ENCODE measurements at places on chromosomes 2 and 18.

DNA sequence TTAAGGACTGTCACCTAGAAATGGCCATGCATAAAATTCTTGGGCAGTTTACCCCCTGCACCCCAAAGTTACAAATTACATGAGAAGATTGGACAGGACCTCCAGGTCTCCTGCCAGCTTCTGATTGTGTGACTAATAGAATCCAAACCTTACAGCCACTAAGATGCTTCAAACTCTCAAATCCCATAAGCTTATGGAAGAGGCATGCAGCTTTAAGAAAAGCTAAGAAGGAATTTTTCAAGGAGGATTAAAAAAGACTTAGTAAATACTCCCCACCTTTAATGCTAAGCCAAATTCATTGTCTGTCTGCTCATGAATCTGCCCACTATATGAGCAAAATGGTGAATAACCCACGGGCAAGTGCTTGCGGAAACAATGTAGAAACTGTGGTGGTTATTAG, 86.3 kb downstream of the MAIP1 start:
- DNase-seq, result no peak

DNA sequence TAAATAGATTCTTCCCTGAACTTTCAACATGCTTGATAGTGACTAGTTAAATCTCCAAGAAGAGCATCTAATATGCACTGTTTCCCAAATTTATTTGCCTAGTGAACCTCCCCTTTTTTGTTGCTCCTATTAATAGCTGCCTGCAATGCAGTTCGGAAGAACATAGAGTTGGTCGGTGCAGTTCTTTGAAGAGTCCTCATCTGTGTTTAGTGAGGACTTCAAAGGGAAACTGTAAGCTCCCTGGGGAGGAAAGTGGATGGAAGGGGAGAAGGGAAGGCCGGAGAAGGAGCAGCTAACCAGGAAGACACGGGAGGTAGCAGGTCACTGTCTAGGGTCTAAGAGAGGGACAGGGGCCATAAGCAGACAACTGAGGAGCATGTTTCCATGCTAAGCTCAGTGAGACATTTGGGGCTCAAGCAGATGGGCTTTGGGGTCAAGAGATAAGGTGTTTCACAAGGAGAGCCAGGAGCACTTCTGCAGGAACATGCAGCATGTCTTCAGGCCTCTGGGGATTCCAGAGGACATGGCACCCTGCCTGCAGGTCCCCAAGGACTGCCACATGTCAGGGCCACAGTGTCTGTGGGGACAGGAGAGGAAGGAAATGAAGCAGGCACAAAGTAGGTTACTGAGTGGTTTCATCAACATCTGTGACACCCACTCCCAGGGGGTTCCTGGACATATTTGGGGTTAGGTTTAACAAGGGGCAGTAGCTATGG, 48.7 kb upstream of the ANXA4 start:
- peak; percentile 41 for DNase-seq

- DNase-seq, result peak; percentile 18
These were observed 83.9 kb downstream of the ARHGEF4 start for GRCh38 chr2:130920415-130921163.

- DNase-seq, result no peak
These were observed 10.6 kb downstream of the DAW1 start for GRCh38 chr2:227881866-227882517.

DNA sequence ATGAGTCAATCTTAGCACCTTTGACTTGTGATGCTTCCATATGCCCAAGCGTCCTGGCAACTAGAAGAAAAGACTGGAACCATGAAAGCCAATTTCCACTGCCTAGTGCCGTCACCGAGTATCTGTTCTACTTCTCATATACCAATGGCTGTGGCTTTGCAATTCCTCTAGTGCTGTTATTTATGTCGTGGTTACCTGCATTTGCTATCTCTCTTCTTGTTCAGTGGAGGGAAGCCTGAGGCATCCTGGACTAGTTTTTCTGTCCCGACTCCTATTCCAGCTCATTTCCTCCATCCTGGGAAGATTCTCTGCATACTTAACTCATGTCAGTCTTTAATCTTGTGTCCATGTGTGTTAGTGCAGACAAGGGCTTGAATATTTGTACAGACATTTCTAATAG, 117.9 kb downstream of the FEZ2 start:
- DNase-seq, result no peak

DNA sequence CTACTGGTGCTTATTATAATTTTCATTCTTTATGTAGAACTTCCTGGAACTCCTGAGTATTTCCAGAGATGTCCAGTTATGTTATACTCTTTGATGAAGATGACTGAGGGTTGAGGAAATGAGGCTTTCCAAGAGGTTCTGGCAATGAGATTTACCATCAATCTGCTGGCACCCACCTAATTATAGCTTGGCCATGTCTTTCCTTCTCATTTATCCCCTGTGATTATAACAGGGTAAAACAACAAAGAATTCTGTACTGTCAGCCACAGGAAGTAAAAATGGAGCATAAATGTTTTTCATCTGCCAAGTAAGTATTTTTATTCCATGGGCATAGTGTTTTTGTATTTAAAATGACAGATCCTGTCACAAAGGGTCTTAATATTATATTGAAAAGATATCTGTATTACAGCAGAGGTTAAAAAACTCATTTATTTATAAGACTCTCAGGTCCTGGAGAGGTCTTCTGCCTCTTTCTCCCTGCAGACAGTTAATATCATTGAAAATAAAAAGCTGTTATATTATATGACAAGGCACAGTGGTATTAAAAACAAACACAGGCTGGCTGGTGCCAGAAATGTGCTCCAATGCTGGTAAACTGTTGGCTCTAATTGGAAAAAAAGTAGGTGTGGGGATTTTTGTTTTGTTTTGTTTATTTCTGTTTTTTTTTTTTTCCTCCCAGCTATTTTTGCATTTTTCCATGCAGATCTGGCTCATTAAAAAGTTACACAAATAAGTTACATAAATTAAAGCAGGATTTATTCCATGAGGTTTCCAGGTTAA, 1764.1 kb upstream of the CELF4 start:
- DNase-seq, result no peak

- DNase-seq, result no peak
These were observed 21.9 kb upstream of the LOXHD1 start for GRCh38 chr18:46678785-46679399.

DNA sequence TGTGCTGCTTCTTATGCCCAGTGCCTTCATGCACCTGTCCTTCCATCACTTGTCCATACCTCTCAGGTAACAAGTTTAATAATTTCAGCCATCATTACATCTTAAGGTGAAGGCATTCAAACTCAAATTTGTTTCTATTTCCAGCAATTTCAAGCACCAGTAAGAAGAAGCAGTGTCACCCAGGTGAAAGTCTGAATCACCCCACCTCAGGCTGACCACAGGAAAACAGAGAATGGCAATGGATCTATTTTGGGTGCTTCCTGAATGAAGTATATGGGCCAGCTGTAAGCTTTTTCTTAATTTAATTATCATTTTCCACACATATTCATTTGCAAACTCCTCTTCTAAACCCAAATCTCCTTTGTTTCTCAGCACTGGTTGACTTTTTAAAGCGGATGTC, 372.7 kb upstream of the SOX11 start:
- no peak for DNase-seq

DNA sequence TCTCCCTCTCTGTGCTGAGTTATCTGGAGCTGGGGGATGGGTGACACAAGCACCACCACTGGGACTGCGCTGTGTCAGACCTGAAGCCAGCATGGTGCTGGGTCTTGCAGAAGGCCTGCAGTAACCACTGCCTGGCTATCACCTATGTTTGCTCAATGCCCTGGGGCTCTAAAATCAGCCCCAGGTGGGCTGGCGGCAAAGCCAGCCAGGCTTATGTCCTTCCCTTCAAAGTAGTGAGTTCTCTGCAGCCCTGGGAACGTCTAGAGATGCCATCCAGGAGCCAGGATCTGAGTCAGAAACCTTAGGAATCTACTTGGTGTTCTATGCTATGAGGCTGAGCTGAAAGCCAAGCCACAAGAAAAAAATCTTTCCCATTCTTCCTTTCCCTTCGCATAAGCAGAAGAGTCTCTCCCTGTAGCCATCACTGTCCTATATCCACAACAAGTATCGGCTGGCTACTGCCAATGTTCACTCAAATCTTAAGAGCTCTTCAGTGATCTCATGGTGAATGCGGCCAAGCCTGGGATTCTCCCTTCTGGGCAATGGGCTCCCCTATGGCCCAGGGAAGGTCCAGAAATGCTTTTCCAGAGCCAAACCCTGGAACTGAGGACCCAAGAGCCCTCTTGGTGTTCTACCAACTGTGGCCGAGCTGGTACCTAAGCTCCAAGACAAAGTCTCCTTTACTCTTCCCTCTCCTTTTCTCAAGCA, 248.7 kb downstream of the ZNF385B start:
- no peak for DNase-seq

DNA sequence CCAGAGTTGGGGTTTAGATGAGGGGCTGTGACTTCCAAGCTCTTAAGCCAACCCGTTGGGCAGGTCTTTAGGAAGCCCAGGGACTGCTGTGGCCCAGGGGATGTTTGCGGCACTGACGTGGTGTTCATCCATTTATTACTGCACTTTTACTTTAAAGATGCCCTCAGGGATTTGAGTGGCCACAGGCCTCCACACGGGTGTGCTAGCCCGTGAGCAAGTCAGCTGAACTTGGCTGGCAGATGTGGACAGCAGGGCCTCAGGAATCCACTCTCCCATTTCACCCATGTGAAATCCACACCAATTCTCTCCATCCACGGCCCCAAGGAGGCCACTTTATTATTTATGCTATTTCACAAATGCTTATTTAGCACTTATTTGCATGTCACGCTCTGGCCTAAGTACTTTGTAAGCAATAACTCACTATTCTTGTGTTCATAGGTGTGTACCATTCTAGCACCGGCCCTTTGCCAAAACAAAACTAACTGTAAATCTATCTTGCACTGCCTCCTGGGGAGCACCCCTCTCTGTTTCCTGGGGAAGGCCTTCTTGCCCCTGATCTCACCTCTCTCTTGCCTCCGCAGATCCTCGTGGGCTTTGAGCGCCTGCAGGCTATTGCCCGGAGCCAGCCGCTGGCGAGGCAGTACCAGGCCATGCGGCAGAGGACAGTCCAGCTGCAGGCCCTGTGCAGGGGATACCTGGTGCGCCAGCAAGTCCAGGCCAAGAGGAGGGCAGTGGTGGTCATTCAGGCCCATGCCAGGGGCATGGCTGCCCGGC, 39.1 kb upstream of the GPR17 start:
- no peak for DNase-seq

- no peak for DNase-seq
These were observed 60.4 kb downstream of the ARL4C start for GRCh38 chr2:234436482-234436837.

DNA sequence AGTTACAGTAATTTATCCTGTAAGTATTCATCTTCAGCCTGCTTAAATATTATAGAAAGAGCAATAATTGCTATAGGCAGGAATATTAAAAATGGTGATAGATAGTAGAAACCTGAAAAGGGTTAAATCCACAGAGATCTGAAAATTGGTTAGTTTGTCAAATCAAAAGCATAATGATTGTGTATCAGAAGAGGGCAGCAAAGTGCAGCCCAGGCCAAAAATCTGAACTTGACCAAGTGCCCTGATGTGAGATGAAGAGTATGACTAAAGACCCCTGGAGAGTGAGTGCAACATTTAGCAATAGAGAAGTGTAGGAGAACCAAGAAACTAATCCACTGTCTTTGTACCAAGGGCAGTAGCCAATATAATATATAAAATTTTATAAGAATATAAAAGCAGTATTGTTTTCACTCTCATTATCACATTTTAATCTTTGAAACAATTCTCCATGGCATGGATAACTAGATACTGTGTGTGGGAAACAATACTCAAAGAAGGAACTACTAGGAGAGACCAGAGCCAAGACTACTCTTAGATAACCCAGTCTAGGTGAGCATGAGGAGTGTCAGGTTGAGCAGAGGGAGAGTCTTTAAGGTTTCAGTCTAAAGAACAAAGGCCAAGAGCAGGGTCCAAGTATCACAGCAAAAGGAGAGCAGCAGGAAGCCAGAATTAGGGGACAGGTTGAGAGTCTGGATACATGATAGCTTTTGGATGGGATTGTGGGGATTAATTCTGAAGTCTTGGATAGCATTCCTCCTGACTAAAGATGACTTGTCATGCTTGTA, 148.7 kb downstream of the CALCRL start:
- no peak for DNase-seq

DNA sequence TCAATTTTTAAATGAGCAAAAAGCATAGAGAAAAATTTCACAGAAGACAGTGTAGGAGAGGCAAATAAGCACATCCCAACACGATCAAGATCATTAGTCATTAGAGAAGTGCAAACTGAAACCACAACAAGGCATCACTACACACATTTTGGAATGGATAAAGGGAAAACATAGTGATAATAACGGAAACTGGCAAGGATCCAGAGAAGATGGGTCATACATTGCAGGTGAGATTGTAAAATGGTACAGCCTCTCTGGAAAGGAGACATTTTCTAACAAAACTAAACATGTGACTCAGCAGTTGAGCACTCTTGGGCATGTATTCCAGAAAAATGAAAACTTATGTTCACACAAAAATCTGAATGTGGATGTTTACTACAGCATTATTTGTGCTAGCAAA, 98.3 kb upstream of the TMEM17 start:
- no peak for DNase-seq

- no peak for DNase-seq
These were observed 17.0 kb upstream of the LINC00305 start for GRCh38 chr18:64165906-64166305.

DNA sequence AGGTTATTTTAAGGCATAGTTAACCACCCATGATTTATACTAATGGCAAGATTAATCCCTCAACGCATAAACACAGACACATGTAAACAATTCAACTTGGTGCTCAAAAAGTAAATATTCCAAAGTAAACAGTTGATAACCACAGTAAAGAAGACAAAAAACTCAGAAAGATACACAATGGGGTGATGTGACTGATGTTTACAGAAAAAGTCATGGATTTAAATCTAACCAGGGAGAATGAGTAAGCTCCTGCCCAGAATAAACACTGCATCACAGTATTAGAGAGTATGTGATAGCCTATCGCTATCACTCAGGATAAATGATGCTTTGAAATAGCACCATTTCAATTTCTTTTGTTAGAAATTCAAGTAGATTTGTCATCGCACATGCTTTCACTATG, 49.3 kb downstream of the HIBCH start:
- no peak for DNase-seq

DNA sequence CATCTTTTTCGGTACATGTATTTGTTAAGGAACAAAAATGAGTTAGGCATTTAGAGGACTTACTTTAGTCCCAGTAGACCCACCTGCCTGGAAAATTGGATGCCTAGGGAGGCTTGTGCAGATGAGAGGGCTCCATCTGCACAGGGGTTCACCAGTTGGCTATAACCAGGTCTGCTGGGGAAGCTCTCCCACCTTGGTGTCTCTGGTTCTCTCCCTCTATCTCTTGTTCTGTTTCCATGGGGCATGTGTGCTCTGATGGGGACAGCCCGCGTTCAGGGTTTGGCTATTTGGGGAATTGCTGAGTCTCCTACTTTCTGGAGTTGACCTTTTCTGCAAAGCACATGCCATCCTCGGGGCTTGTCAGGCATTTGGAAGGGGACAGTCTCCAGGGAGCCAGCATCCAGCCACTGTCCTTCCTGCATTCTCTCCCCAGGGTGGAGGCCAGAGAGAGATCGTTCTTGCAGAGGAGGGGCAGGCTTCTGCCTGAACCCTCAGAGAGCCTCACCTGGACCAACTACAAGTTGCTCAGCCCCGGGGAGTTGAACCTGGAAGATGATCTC, 157.3 kb downstream of the KLHL29 start:
- DNase-seq, result no peak

GRCh38 chr2:114940785-114941458, 498.5 kb downstream of the DPP10 start:
- no peak for DNase-seq

All from effector memory CD4-positive, alpha-beta T cell (primary cell).